ENCODE measurements at places on chromosomes 4 and X.

DNA sequence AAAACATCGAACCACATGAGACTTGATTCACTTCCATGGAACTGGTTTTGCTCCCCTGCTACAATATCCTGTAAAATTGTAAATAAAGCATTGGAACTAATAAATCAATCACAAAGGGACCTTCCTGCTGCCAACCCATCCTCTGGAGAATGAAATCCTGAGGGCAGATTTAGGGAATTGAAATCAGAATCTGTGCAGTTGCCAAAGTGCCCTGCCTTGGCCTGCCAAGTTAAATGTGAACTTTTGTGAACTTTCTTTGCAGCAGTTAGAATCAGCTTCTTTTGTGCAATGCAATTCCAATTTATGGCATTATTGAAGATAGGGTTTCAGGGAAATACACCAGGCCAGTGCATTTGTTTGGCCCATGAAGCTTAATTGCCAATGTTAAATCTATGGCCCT, 263.1 kb downstream of the PTTG2 start:
- no peak for DNase-seq

DNA sequence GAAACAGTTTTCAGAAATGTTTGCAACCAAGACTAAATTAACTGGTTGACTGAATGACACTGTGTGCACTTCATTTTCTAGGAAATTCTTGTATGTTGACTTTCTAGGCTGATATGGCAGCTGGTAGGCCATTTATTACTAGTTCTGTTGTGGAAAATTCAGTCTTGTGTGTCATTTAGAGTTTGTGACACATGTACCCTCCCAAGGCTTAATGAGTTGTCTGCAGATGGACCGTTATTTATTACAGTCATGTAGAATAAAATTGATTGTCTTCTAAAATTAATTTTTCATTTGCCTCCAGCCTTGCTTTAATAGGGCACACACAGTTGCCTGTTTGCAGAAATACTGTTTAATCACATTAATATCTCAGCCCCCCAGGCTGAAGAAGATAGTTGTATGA, 30.7 kb downstream of the DACH2 start:
- no peak for DNase-seq

GRCh38 chrX:21926527-21927278, 13.8 kb upstream of the SMS start:
- DNase-seq, result no peak

GRCh38 chr4:48270523-48270897, 872 bp upstream of the TEC start:
- no peak for DNase-seq

- no peak for DNase-seq
These were observed 288.3 kb downstream of the ARHGAP24 start for GRCh38 chr4:85763202-85763601.

DNA sequence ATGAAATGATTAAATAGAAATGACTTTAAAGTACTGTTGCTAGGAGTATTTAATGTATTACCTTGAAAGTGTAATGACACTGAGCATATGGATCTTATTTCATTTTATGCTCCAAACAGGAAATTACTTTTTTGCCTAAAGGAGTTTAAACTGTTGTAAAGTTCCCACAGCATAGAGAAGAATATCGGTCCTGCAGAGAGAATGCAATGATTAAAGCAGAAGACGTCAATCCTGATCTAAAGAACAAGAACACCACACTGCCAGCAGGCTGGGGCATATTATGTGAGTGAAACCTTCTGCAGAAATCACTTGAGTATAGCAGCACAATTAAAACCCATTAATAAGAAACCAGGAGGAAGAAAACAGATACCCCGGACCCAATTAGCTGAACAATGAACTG, 72.8 kb upstream of the CAMK2D start:
- no peak for DNase-seq

DNA sequence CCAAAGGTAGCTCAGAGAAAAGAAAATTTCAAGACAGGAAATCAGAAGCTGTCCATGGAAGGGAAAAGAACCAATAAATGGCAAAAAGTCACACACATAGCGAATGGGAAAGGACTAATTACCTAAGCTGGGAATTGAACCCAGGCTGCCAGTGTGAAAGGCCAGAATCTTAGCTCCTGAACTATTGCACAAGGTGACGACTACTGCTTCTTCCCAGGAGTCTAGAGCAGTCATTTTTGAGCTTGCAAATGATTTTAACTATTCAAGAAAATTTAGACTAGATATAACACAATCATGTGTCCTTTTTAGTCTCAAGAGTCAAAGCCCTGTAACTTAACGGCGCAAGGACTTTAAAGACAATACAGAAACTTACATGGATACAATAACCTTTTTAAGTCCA, 34.1 kb upstream of the ZNF81 start:
- DNase-seq, result no peak

Data from stimulated activated CD8-positive, alpha-beta memory T cell treated with anti-CD3 and anti-CD28 coated beads, Interleukin-2, amount 100 ng/mL, for 1 hour (primary cell).